ENCODE measurements at places on chromosomes 7 and 10. TPM values are rescaled to one million over a fixed set of nuclear protein-coding genes. Genes with fewer than 3 reads are reported as not detected.

- H3K4me1 ChIP-seq, result no peaks in the 10 kb centered on the region
- peak overlapping the region; percentile 45 for H3K27ac ChIP-seq
- H3K36me3 ChIP-seq, result no peaks in the 10 kb centered on the region
- no peaks in the 10 kb centered on the region for H3K27me3 ChIP-seq
Measured at GRCh38 chr10:79055100-79055782, 13.5 kb upstream of the ZMIZ1 start.

- DNase-seq, result no peak
- H3K27ac ChIP-seq, result no peak overlapping the region
- no peaks in the 10 kb centered on the region for H3K27me3 ChIP-seq
- H3K4me1 ChIP-seq, result no peaks in the 10 kb centered on the region
Measured at GRCh38 chr7:37899712-37900247, 16.8 kb downstream of the SFRP4 start.

The TAS2R4 gene
- total RNA-seq, result 1.2 TPM

GRCh38 chr7:130904792-130905191 is 170.8 kb upstream of the KLF14 start:
- no peak for DNase-seq
- H3K27me3 ChIP-seq, result no peaks in the 10 kb centered on the region
- no peak overlapping the region for H3K4me3 ChIP-seq
- peak overlapping the region; percentile 89 for H3K27ac ChIP-seq
- peaks cover 71% of the 10 kb centered on the region for H3K4me1 ChIP-seq
- H3K36me3 ChIP-seq, result no peaks in the 10 kb centered on the region

DNA sequence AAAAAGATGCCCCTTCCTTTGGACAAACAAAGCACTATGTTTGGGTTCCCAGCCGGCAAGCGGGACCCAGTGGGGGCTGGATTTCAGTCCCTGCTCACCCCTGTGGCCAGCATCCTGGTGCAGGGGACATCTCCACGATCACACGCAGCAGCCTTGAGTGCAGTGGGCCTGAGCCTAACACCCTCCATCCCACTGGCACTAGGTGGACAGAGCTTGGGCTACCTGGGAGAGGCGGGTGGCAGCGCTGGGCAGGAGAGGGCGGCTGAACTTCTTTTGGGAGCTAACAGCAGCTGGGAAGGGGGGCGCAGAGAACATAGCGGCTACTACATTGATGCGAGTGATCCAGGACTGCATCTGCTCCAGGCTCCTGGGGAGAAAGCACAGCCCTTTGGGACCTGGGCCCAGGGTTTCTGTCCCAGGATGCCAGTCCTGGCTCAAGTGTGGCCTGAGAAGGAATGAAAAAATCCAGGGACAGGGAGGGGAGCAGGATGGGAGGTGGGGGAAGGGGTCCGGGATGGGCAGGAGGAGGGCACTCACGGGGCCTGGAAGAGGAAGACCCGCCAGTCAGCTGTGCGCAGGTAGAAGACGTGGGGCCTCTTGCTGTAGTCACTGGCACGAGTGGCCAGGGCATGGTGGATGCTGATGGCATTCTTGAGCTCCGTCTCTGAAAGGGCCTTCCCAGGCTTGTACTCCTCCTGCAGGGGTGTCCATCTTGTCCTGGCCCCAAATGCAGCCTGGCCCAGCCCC is 9.0 kb downstream of the NFKB2 start:
- no peak for DNase-seq
- H3K4me1 ChIP-seq, result peaks cover 17% of the 10 kb centered on the region
- no peaks in the 10 kb centered on the region for H3K36me3 ChIP-seq
- H3K27ac ChIP-seq, result peak overlapping the region; percentile 27

DNA sequence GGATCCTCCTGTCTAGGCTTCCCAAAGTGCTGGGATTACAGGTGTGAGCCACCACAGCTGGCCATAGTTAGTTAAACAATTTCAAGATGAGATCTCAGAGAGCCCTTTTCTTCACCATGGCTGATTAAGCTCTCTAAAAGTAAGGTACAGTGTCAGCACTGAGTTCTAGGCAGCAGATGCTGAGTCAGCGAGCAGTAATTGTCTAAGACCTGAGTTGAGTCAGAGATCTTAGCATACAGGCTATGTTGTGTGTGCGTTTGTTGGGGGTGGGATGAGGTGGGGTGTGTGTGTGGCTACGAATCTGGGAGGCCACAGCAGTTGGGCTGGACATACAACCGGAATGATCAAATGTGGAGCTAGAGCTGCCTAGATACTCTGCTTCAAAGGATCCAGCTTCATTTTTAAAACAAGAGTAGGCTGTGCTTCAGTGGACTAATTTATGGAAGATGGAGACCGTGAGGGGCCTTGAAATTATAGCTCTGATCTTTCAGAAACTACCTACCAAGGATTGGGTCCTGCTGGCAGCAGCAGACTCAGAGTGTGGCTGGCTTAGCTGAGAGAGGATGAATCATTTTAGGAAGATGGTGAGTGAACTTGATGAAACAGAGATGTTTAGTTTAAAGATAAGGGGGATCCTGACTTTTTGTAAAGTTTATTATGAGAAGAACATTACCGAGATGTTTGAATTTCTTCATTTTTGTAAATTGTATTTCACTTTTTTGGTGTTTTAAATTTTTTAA is 17.5 kb upstream of the MTPN start:
- no peaks in the 10 kb centered on the region for H3K27me3 ChIP-seq
- H3K4me1 ChIP-seq, result no peaks in the 10 kb centered on the region
- DNase-seq, result no peak
- no peaks in the 10 kb centered on the region for H3K36me3 ChIP-seq

The GIMAP6 gene
- total RNA-seq, result 7.4 TPM
